Stimulated activated memory B cell treated with anti-CD40 and anti-IgM and Interleukin-4, amounts not matched to agents 10 μg/mL and 1 μg/mL and 100 μg/mL, for 72 hours (primary cell): ENCODE measurements at places on chromosomes 2 and 18.
A peak's percentile ranks its signal among the peaks of the same experiment; 100 is the strongest.

GRCh38 chr2:188524519-188525113, 232.9 kb downstream of the GULP1 start:
- ATAC-seq, result no peak

DNA sequence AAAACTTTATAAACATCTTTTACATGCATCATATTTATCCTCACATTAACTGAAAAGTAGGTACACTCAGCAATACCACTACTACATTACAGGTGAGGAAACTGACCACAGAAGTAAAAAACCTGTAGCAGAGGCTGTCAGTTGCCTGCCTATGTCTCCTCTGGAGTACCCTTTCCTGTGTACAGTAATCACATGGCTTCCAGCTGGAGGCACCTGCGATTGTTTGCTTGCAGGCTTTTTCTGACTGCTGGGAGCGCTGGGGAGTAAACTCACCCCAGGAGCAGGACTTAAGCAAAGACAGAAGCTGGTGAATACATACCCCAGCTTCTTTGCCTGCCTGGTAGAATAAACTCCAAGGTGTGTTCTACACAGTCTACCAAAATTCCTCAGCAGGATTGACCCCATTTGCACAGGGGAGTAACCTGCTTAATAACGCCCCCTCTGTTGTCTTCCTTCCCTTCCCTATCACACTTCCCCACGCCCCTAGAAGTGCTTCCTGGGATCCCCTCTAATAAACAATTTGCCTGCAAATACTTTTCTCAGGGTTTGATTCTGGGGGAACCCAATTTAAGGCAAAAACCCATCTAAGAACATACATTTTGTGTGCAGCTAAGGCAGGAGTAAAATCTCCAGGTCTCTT, 138.9 kb downstream of the PTH2R start:
- ATAC-seq, result no peak

DNA sequence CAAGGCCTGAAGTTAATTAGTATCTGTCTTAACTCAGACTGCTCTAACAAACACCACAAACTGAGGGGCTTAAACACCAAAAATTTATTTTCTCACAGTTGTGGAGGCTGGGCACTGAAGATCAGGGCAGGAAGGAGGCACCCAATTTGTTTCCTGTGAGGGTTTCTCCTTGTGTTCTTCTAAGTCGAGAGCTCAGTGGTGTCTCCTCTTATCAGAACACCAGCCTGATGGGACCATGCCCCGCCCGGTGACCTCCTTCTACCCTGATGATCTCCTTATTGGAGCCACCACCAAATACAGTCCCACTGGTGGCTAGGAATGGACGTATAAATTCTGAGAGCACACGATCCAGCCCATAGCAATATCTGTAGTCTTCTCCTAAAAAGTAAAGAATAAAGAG, 20.5 kb downstream of the TMEM18 start:
- ATAC-seq, result no peak

DNA sequence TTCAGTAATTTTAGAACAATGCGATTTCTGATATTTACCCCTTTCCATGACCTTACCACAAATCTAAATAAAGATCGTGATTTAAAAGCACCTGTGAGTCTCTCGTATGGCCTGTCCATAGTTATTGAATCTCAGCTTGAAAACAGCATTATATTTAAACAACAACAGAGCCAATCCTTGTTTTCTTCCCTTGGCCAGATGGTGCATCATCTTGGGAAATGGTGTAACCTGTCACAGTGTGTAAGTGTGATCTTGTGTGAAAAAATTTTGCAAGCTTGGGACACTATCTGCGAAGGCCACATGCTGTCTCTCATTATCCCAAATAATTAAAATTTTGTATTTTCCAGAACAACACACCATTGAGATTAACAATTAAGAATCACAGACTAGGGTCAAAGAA, 262.7 kb upstream of the SPHKAP start:
- no peak for ATAC-seq

GRCh38 chr2:240042740-240043139, 10.6 kb downstream of the OR6B3 start:
- no peak for ATAC-seq

DNA sequence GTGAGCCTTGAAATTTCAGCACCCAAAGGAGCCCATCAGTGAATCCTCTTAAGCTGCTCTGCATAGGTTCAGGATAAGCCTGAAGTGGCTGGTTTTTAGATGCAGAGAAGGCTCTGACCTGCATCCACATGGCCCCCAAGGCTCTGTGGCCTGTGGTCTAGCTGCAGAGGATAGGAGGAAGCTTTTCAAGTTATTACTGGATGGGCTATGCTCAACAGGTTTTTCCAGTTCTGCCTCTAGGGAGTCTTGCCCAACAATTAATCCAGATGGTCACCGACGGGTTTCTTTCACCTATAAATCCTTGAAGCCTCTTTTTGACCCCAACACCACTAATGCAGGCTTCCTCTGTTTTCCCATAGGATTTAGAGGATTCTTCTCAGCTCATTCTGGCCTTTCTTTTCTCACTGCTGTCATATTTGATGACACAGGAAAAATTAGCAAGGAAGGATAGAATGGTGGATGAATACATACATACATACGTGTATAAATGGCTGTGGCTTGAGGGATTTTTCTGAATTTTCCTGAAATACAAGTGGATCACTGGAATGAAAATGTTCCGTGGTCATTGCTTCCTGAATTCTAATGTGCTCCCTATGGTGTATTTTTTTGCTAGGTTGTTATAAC, 52.2 kb upstream of the BCL2L11 start:
- ATAC-seq, result no peak

GRCh38 chr2:189127756-189128155, 51.8 kb downstream of the COL5A2 start:
- no peak for ATAC-seq

- ATAC-seq, result no peak
These were observed 71.3 kb downstream of the PPP1R1C start for GRCh38 chr2:182057002-182057401.

- ATAC-seq, result no peak
These were observed 284.7 kb downstream of the MYCN start for GRCh38 chr2:16225071-16225470.

- no peak for ATAC-seq
These were observed 545.4 kb upstream of the ZEB2 start for GRCh38 chr2:145065342-145065741.

DNA sequence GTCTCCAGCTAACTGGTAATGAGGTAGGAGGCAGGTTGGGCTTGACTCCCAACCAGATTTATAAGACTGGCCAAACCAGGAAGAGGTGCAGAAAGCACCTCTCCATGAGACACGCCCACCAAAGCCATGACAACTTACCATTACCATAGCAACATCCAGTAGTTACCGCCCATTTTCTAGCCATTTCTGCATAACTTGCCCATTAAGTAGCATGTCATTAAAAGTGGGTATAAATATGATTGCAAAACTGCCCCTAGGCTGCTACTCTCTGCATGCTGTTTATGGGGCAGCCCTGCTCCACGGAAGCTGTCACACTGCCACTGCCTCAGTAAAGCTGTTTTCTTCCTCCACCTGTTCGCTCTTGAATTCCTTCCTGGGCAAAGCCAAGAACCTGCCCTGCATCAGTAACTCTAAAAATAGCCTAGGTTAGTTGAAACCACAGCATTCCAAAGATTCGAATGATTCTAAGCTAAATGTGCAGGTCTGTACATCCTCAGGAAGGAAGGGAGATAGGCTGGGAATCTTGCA, 131.9 kb downstream of the ATL2 start:
- ATAC-seq, result no peak

DNA sequence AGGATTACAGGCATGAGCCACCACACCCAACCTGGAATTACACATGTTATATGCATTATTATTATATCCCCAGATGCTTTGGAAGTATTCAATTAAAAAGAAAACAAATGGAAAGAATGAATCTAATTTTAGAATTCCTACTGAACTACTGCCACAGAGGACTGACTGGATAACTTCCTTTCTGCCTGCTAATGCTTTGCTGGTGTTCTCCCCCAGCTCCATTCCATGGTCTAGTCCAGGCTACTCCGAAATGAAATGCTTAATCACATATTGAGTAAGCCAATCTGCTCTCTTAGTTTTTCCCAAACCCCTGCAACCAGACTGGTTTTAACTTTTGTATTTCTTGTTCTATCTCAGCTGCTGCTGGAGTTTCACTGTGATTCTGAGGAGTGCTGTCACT, 519.1 kb downstream of the SOX11 start:
- no peak for ATAC-seq

DNA sequence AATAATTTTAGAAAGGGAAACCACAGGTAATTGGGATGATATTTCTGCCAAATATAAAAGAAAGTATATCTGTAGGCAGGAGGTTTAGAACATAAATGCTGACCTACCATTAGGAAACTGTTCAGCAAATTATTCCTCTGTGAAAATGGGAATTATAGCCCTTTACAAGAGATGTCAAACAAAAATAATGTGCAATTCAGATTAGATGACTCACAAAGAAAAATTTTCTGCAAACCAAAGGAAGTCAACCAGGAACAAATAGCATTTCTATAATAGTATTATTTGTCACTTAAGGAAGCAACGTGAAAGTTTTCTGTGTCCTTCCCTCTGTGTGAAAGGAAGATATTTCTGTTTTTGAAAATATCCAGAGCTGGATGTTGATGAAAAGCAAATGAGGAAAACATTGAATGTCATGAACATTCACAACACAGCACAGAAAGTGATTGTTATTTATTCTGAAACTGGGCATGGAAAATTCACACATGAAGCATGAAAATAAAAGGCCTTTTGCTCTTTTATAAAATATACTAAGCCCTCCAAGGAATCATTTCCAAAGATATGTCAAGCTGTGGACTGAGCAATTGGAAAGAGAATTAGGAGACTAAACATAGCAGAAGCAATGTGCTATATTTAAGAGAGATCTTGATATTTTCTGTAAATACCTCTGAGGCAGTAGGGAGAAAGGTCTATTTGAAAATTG, 57.9 kb upstream of the SPHKAP start:
- ATAC-seq, result no peak

DNA sequence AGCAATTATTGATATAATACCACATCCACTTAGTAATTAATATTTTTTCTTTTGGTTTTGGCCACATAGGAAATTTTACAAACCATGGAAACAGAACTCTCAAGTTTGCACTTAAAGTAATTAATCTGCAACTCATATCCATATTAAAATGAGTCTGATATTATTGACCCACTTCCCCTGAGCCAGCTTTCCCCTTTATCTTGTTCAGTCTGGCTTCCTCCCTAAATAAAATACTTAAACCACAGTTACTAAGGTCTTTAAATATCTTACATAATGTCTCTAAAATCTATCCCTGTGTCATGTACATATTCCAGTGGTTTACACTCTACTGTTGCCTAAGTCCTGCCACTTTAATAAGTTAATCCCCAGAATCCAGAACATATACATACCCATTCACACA, 564.9 kb upstream of the FSHR start:
- no peak for ATAC-seq

DNA sequence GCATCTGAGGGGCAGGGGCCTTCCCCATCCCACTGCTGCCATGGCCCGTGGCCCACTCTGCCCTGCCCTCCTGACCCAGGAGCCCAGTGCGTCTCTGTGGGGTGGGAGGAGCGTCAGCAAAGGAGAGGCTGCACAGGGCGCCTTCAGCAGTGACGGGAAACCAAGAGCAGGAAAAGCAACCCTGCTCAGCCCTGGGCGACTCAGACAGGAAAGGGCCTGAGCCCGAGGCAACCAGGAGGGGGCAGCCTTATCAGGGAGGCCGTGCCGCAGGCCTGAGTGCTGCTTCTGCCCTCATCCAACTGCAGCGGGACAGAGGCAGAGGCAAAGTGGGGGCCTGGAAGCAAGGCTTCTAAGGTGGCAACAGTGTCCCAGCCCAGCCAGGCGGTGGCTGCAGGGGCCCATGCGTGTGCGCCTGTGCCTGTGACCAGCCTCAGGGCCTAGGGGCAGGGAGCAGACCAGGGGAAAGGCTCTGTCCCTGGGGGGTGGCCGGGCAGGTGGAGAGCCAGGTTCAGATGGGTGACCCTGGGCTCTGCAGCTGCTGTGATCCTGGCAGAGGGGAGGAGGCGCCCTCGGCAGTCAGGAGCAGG, 23.3 kb upstream of the ALPI start:
- ATAC-seq, result peak; percentile 19

- no peak for ATAC-seq
These were observed 19.0 kb downstream of the PFN4 start for GRCh38 chr2:24104110-24104650.

DNA sequence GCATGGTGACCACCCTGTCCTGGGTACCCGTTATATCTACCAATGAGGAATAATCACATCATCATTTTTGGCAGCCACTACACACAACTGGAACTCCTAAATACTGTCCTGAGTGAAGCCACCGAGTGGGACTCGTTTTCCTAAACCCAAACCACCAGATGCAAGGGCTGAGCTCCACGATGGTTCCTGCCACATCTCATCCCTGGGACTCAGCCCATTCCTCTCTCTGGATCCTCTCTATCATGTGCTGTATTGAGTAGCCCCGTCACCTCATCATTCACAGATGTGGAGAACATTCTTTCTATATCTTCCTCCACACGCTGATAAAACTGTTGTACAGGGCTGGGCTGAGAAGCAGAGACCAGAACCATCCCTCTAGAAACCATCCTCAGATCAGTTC, 79.4 kb upstream of the SMAD7 start:
- ATAC-seq, result no peak

DNA sequence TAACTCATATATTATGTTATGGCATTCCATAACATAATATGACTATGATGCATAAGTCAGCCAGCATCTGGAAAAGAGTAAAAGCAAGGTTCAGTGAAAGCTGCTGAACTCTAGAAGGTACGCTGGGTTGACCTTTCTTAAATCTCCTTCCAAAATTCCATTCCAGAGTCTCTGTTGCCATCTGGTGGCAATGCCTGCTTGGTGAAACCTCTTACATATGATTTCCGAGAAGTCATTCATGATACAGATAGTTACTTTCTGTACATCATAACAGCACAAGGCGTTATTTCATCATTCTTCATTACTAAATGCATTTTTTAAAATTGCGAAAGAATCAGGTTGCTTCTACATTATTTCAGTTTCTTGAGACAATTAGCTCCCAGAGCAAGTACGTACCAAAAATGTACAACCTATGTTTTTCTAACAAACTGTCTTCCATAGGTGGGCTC, 7.0 kb upstream of the EPG5 start:
- ATAC-seq, result no peak

- ATAC-seq, result no peak
These were observed 244.2 kb downstream of the MYT1L start for GRCh38 chr2:2086914-2087313.

GRCh38 chr2:170411660-170412059, 233.7 kb downstream of the MYO3B start:
- ATAC-seq, result no peak

- ATAC-seq, result no peak
These were observed 143.6 kb upstream of the HAAO start for GRCh38 chr2:42935692-42936671.

GRCh38 chr2:156532989-156533388, 96.8 kb downstream of the GPD2 start:
- no peak for ATAC-seq

DNA sequence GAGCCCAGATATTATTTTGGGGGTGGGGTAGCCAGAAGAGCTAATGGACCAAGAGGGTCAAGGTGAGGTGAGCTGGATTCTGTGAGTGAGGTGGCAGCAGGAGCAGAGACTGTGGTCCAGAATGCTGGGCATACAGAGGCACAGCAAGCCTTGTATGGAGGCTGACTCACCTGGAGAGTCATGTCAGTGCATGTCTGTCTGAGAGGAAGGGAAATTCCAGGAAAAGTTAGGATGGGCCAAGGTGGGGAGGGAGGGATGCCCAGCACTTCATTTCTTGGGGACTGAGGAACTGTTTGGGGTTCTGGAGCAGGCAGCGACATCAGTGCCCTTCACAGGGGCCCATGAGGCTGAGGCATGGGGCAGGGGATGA, 21.1 kb downstream of the PER2 start:
- ATAC-seq, result no peak

GRCh38 chr18:47870605-47871004, 59.9 kb downstream of the SMAD2 start:
- no peak for ATAC-seq
